Body of pancreas (tissue), 4 donors: ENCODE measurements at places on chromosomes 2 and 18. TPM values are rescaled to one million over a fixed set of nuclear protein-coding genes. Genes with fewer than 3 reads are reported as not detected.

- no peaks in the 10 kb centered on the region for H3K4me1 ChIP-seq
- no peak overlapping the region for H3K27ac ChIP-seq
- no peak for DNase-seq
- H3K36me3 ChIP-seq: no peaks in the 10 kb centered on the region
- H3K4me3 ChIP-seq: no peak overlapping the region
Observed at GRCh38 chr2:112880091-112880531, 30.9 kb upstream of the IL37 start.

- peak; percentile 42 for DNase-seq
- H3K4me3 ChIP-seq: no peak overlapping the region
- H3K4me1 ChIP-seq: peaks cover 20% of the 10 kb centered on the region
- no peaks in the 10 kb centered on the region for H3K36me3 ChIP-seq
- peak overlapping the region; percentile 60 for H3K27ac ChIP-seq
Observed at GRCh38 chr2:207869784-207870778, 100.4 kb upstream of the FZD5 start.

DNA sequence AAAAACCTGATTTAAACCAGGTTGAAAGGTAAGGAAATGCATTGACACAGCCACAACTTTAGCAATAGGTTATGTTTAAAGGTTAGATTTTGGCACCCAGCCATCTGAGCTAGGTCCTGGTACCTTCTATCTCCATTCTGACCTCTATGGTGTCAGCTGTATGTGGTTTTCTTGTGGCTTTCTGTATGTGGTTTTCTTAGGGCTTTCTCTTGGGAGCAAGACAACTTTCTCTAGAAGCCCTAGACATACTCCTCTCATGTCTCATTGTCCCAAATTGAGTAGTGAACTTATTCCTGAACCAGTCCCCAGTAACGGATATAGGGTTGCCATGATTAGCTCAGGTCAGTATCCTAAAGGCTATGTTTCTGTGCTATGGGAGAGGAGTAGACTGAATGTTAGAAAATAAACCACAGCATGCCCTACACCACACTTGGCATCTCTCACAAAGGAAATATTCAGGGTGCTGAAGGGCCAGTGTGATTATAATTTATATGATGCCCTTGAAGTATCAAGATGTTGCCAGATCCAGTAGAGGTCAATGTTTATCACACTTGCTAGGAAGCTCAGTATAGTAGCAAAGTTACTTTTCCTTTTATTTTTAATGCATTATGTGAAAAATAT lies 176.1 kb downstream of the CAPN13 start:
- H3K4me1 ChIP-seq: no peaks in the 10 kb centered on the region
- H3K27ac ChIP-seq: no peak overlapping the region
- H3K36me3 ChIP-seq: no peaks in the 10 kb centered on the region

XDH gene
- total RNA-seq: 4.9 TPM

DNER gene
- total RNA-seq: 1.3 TPM

GRCh38 chr2:82139979-82140611 lies 1835.5 kb upstream of the LRRTM1 start:
- no peaks in the 10 kb centered on the region for H3K36me3 ChIP-seq
- H3K27ac ChIP-seq: no peak overlapping the region
- H3K4me1 ChIP-seq: peaks cover 10% of the 10 kb centered on the region

DNA sequence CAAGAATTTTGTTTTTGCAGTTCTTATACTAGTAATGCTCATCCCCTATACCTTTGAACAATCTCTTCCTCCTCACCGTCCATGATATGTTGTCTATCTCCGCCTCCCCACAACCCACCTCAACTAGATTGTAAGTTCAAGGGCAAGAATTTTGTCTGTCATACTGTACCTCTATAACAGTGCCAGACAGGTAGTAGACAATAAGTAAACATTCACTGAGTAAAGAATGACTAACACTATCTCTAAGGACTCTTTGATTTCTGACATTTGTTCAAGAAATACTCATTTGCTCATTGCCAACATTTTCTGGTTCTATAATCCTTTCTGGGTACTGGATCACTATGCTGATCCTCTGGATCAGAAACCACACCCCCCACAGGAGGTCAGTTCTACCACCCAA lies 82.4 kb downstream of the EXOC6B start:
- H3K4me1 ChIP-seq: peaks cover 4% of the 10 kb centered on the region
- H3K36me3 ChIP-seq: no peaks in the 10 kb centered on the region
- no peaks in the 10 kb centered on the region for H3K27me3 ChIP-seq
- no peak for DNase-seq

GBX2 gene
- not detected for total RNA-seq

GRCh38 chr2:61443342-61444041 lies 27.4 kb downstream of the USP34 start:
- no peak overlapping the region for H3K27ac ChIP-seq
- H3K4me1 ChIP-seq: peaks cover 35% of the 10 kb centered on the region
- H3K4me3 ChIP-seq: no peak overlapping the region
- no peaks in the 10 kb centered on the region for H3K36me3 ChIP-seq

DNA sequence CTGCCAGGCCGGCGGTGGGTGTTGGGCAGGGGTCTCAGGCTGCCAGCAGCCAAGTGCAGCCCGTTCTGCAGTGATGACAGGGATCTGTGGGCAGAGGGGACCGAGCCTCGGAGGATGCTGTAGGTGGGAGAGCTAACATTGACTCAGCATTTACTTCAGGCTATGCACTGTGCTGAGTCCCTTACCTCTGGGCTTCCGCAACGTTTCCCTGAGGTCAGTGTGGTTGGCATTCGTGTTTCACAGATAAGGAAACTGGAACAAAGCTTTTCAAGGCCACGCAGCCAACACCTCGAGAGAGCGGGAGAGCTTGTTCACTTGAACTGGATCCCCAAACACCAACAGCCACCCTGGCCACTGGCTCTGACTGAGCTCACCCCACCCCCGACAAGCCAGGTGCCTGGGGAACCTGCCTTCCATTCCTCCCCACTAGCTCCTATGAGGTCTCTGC lies 839 bp upstream of the GPR148 start:
- no peak overlapping the region for H3K4me3 ChIP-seq
- H3K27me3 ChIP-seq: no peaks in the 10 kb centered on the region
- H3K27ac ChIP-seq: peak overlapping the region; percentile 80

GRCh38 chr18:11027862-11028261 lies 121.5 kb downstream of the PIEZO2 start:
- no peaks in the 10 kb centered on the region for H3K27me3 ChIP-seq
- DNase-seq: no peak

DNA sequence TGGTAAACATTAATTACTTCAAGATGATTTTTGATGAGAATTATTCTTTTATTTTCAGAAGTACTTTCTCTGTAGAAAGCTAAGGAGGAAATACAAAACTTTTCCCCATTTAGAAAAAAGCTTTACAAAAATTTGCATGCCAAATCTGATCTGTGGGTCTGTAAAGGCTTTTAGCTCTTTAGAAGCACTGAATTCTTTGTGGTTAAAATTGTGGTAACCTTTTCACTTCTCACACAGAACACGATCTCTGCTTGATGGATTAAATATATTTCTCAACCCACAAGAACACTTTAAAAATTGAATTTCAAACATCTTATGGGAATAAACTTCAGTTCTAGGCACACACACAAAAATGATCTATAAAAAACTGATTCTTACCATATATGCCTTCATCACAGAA lies 63.7 kb downstream of the VIL1 start:
- DNase-seq: no peak
- no peak overlapping the region for H3K27ac ChIP-seq
- no peak overlapping the region for H3K4me3 ChIP-seq
- peaks cover 9% of the 10 kb centered on the region for H3K36me3 ChIP-seq
- no peaks in the 10 kb centered on the region for H3K27me3 ChIP-seq

CCDC88A gene
- 50.4 TPM for total RNA-seq

DNA sequence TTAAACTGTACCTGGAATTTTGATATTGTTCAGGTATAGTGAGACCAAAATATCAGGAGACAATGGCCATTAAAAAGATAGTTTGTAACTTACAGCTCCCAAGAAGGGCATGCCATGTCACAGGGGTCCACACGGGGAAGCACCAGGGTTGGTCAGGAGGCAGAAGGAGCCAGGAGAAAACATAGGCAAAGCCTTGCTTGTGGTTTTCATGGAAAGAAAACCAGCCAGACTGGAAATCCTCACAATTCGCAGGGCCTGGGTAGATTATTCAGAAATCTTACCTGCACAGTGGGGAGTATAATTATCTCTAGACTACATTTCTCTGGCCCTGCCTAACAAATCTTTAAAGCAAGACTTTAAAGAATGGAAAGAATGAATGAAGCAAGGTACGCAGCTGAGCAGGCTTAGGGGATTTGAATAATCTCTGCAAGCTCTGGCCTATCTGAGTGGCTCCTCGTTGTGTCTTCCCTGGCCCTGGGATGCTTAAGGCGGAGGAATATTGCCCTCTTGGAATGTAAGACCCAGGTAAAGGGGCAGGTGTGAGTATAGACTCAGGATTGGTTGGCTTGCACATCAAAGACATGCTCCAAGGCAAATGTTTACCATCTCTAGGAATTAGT lies 66.9 kb upstream of the CDC42EP3 start:
- H3K4me3 ChIP-seq: no peak overlapping the region
- H3K36me3 ChIP-seq: no peaks in the 10 kb centered on the region
- H3K27ac ChIP-seq: no peak overlapping the region
- no peaks in the 10 kb centered on the region for H3K27me3 ChIP-seq
- no peaks in the 10 kb centered on the region for H3K4me1 ChIP-seq

DNA sequence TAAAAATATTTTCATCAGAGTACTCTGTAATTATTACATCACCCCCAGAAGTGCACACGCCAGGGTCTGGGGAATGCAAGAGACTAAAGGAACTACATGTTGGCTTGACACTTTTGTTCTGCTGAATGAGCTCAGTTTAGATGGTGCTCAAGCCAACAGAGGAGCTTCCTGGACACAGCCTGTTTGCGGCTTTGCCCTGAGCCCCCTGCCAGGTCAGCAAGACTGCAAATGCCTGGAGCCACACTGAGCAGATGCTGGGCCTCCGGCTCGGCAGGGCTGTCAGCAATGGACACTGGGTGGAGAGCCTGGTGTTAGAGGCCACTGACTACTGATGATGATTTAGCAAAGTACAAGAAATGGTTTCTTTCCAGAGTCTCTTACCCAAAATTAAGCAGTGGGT lies 31.9 kb downstream of the PTPN18 start:
- DNase-seq: no peak
- H3K36me3 ChIP-seq: no peaks in the 10 kb centered on the region
- no peaks in the 10 kb centered on the region for H3K27me3 ChIP-seq
- no peak overlapping the region for H3K4me3 ChIP-seq
- no peak overlapping the region for H3K27ac ChIP-seq
- H3K4me1 ChIP-seq: peaks cover 21% of the 10 kb centered on the region

- no peak overlapping the region for H3K4me3 ChIP-seq
- peaks cover 67% of the 10 kb centered on the region for H3K4me1 ChIP-seq
- H3K27me3 ChIP-seq: no peaks in the 10 kb centered on the region
- no peak overlapping the region for H3K27ac ChIP-seq
Observed at GRCh38 chr2:181916726-181917718, 25.5 kb downstream of the ITPRID2 start.

GRCh38 chr2:153405196-153405595 lies 73.4 kb downstream of the RPRM start:
- H3K27ac ChIP-seq: no peak overlapping the region
- DNase-seq: no peak
- no peaks in the 10 kb centered on the region for H3K4me1 ChIP-seq

DNA sequence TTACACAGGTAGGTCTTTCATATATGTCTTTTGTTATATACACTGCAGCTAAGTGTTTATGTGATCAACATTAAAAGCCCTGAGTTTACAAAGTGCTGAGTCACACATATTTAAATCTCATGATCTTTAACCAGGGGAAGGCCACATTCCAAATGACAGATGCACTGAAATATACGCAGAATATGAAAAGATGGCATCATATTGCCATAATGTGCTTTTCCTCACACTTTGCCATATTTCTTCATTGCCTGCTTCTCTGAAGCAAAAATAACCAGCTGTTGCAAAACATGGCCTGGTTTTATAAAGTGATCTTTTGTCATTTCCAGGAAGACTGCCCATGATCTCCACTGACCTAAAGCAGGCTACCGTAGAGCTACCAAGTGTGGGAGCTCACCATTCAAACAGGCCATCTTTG lies 93.5 kb upstream of the MAPRE2 start:
- no peak overlapping the region for H3K27ac ChIP-seq
- no peak for DNase-seq
- H3K4me1 ChIP-seq: no peaks in the 10 kb centered on the region
- no peak overlapping the region for H3K4me3 ChIP-seq

- no peaks in the 10 kb centered on the region for H3K36me3 ChIP-seq
- H3K27me3 ChIP-seq: no peaks in the 10 kb centered on the region
- no peaks in the 10 kb centered on the region for H3K4me1 ChIP-seq
- no peak overlapping the region for H3K4me3 ChIP-seq
- DNase-seq: no peak
- H3K27ac ChIP-seq: no peak overlapping the region
Observed at GRCh38 chr18:56321470-56321869, 316.9 kb downstream of the TXNL1 start.

GRCh38 chr2:237254369-237254861 lies 159.5 kb downstream of the COL6A3 start:
- no peaks in the 10 kb centered on the region for H3K27me3 ChIP-seq
- H3K4me3 ChIP-seq: no peak overlapping the region
- H3K4me1 ChIP-seq: no peaks in the 10 kb centered on the region
- H3K27ac ChIP-seq: no peak overlapping the region

DNA sequence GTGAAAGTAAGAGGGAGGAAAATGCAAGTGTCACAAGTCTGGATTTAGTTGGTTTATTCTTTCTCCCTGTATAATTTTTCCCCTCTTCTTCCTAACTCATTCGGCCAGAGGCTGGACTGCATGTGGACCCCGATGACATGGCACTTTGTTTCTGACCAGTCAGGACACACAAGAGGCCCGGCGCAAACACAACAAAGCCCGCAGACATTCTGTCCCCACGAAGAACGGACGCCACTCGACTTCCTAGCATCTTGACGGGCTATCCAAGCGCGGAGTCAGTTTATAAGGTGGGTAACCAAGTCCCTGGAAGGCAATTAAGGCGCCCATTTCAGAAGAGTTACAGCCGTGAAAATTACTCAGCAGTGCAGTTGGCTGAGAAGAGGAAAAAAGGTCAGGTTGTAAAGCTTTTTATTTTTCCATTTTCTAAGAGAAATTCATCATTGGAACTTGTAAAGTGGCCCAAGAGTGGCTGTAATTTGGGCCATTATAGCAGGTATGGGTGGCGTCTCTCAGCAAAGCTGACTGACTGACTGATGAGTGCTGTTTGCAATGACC lies at the start of gene TPO:
TSS of gene TPO (plus strand) at position 308 of the 555 bp plus-strand sequence. CDS start 946 bp downstream, outside the sequence.
- no peak within 1 kb of the TSS for H3K4me3 ChIP-seq
- H3K27ac ChIP-seq: no peak within 1 kb of the TSS
- no peaks in the 10 kb centered on the region for H3K36me3 ChIP-seq
- no peaks in the 10 kb centered on the region for H3K27me3 ChIP-seq
- DNase-seq: no peak

HOXD13 gene
- total RNA-seq: not detected

- no peaks in the 10 kb centered on the region for H3K27me3 ChIP-seq
- H3K4me3 ChIP-seq: no peak overlapping the region
- no peaks in the 10 kb centered on the region for H3K36me3 ChIP-seq
- H3K27ac ChIP-seq: no peak overlapping the region
Observed at GRCh38 chr2:23429036-23429435, 44.1 kb downstream of the KLHL29 start.

EFR3B gene
- total RNA-seq: 0.52 TPM

MC4R gene
- total RNA-seq: not detected

DNA sequence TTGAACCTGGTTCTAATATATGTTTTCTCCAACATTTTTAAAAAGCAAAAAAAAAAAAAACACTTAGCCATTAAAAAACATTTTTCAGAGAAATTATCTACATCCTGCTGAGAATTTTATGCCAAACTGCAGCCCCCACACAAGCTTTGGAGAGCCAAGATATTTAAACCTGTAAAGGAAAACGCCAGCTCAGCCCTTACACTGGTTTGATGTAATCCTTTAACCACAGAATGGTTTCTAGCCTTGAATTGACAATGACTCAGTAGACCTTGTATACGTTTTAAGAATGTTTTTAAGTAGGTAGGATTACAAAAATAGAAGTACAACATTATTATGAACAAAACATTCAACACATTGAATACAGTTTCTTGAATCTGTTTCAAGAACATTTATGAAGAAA lies 113.6 kb downstream of the BABAM2 start:
- no peaks in the 10 kb centered on the region for H3K27me3 ChIP-seq
